OCI-LY7 (cell line): ENCODE measurements at places on chromosomes 12 and 14.

DNA sequence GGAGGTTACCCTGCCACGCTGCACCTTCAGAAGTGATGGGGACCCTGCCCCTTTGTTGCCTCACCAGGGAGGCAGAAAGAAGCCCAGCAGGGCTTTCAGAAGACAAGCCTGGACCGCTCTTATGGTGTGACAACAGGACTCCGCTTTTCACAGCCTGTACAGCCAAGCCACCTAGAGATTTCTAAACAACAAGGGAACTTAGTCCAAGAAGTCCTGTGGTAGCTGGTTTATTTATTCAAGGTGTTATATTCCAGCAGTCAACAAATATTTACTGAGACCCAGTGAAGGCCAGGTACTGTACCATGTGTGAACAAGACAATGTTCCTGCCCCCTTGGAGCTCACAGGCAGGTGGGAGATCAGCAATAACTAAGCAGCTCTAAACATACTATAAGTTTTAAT is 4.0 kb upstream of the TMEM229B start:
- no peak for DNase-seq

DNA sequence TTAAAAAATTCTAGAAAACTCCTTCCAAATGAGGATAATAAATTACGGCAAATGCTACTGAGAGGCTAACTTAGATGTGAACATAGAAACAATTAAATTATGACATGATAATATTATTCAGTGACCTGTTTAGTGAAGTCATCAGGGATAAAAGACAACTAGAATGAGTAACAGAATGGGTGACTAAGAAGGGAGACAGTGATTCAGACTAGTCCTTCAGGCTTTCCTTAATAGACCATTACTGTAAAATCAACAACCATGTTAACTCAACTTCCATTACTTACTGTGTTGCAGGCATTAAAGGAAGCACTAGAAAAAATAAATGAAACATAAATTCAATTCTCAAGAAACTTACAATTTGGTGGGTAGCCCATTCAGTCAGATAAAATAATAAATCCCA is 543.9 kb upstream of the LRFN5 start:
- DNase-seq: no peak

- no peak for DNase-seq
Observed at GRCh38 chr12:11719678-11720099, 70.2 kb downstream of the ETV6 start.

DNA sequence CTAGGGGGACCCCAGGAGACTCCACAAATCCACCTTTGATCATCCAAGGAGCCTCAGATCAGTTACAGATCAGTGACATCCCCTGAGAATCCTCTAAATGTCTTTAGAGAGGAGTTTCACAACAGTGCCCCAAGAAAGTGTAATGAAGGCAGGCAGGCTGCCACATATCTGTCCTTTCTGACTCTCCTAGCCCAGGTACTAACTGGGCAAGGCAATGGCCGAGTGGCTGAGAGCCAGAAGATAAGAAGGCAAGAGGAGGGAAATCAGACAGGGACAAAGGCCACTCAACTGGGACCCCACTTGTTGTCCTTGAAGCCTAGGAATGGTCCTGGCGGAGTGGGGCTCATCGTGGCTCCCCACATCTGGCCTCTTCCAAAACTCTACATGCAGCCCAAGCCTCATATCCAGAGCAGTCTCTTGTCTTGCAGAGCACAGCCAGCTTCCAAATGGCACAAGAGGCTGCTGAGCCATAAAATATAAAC is 11.6 kb downstream of the ACTN1 start:
- no peak for DNase-seq

- no peak for DNase-seq
Observed at GRCh38 chr14:68705741-68706283, 87.1 kb downstream of the ZFP36L1 start.

GRCh38 chr14:24891987-24892496 is 157.9 kb downstream of the STXBP6 start:
- DNase-seq: no peak

DNA sequence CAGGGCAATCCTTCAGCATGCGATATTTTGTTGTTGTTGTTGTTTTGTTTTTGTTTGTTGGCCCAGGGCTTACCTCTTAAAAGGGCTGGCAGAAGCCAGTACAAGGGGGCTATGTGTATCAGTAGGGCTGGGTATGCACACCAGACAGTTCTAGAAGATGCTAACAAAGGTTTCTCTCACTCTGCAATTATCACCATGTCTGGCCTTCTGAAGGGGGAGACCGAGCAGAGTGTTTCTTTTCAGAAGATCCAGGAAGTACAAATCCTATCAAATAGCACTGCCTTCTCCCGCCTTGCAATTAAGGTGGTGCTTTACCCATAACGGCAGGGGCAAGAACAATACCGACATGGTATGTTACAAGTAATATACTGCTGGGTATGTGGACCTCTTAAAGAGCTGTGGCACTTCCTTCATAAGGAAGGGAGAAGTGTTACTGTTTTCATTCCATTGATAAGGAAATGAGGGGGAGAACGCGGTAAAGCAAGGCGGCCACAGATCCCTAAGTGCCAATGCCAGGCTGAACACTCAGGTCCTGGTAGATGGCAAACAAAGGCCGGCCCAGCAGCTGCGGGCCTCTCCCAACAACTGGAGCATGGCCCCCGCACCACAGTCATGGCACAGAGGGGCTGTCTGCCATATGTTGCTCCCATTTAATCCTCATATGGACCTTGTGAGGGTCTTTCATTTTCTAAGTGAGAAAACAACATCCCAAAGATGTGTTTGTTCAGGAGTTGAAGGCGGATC is 19.2 kb upstream of the CACNA2D4 start:
- DNase-seq: no peak

- peak; percentile 9 for DNase-seq
Observed at GRCh38 chr12:92757597-92758121, 54.9 kb downstream of the PLEKHG7 start.

DNA sequence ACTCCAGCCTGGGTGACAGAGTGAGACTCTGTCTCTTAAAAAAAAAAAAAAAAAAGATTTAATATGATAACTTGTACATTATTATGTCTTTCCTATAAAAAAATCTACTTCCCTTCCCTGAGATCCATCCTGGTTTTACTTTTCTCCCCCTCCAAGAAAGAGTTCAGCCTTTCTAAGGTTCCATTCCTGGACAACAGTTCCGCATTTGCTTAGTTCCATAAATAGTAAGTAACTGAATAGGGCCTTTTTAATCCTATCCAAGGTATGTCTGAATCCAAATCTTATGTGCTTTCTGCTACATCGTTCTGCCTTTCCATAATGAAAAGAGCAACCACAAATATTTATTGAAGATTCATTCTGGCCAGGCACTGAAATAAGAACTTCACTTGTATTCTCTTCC is 187.8 kb downstream of the DACT1 start:
- no peak for DNase-seq

- no peak for DNase-seq
Observed at GRCh38 chr14:71148627-71149026, 241.4 kb downstream of the PCNX1 start.

GRCh38 chr14:22412926-22413411 is 176.1 kb downstream of the DAD1 start:
- DNase-seq: no peak

DNA sequence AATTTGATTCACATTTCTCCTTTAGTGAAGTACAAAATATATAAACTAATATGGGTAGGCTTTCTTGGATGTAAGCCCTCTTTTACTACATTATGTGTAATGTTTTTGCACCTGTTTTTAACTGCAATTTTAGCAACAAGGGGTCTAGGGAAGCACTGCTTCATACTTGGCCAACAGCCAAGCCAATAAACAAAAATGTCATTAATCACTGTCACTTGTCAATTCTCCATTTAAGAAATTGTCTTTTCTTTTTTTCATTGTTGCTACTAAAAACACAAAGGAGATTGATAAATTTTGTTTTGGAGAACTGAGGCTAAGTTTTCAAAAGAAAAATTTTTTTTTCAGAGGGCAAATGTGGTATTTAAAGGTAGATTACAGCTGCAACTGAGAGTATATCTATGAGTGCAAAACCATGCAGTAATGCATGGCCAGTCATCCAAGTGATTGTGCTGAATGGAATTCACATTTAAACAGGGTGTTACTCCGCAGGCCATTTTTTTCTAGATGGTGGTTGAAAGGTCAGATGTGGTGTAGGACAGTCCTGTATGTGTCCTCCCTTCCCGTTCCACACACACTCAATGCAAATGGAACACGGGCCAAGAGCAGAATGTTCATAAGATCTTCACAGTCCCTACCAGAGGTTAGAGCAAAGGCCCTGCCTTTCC is 503.0 kb upstream of the LMO3 start:
- DNase-seq: peak; percentile 91

DNA sequence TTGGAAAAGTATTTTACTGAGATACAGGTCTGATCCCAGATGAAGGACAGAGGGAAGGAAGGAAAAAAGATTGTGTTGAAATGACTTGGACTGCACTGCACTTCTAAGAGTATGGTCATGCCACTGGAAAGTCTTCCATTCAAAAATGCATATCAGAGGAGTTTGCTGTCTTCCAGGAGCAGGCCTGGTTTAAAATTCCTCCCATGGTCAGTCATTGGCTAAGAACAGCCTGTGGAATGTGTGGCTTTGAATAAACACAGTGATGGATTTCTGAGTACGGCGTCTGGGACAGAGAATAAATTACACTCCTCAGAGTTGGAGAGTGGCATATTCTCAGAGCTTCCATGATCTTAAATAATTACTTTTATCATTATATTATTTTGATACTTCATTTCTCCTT is 245.8 kb upstream of the PDZRN4 start:
- DNase-seq: no peak

DNA sequence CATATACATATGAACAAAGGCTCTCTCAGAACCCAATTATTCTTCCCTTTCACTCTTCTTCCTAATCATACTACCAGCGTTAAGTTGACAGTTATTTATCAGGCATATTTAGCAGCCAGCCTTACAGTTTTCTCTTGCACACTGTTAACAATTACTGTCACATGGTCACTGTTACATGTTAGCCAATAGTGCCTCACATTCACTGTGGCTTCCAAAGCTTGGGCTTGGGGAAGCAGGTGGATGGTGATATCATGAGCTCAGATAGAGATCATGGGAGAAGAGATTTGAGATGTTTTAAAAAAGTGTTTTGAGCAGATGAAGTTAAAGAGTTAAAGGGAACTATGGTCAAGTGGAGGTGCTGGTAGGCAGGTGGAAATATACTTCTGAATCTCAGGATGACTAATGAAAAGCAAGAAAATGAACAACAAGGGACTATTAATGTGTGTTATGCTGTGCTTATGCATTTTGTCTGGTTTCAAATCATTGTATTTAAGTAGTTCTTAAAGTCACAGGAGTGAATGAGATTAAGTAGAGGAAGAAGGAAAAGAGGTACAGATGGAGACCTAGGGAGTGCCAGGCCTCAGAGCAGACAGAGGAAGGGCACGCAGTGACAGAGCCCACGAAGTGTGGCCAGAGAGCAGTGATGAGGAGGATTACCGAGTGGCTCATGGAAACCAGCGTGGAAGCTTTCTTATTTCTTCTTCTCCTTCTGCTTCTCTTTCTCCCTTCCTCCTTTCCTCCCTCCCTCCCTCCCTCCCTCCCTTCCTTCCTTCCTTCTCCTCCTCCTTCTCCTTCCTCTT is 39.6 kb downstream of the BICD1 start:
- no peak for DNase-seq

- DNase-seq: peak; percentile 45
Observed at GRCh38 chr14:35046751-35047536, 872 bp downstream of the FAM177A1 start.

- no peak for DNase-seq
Observed at GRCh38 chr14:51870606-51871005, 10.2 kb downstream of the GNG2 start.

DNA sequence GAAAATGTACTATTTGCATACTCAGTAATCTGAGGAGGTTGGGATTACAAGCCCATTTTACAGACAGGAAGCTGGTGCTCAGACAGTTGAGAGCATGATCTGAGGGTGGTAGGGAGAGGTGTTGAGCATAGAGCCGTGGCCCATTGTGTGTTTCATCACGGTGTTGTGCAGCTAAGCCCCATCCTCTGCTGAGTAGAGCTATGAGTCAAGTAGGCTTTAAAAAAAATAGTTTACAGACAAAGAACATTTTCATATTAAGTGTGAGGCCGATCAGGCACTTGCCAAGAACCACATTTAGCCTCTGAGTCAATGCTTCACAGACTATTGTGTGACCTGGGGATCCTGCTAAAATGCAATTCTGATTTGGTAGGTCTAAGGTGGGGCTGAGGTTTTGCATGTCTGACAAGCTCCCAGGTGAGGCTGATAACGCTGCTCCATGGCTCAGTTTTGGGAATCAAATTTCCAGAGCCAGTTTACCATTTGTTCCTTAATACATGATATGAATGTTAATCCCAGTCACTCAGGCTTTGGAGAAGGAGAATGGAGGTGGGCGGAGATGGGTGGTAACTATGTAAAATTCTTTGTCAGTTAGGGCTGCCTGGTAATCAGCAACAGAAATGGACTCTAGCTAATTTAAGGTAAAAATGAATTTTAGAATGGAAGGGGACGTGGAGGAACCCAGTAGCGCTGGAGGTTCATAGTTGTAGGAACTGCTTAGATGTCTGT is 22.2 kb downstream of the ZNF664 start:
- peak; percentile 16 for DNase-seq

DNA sequence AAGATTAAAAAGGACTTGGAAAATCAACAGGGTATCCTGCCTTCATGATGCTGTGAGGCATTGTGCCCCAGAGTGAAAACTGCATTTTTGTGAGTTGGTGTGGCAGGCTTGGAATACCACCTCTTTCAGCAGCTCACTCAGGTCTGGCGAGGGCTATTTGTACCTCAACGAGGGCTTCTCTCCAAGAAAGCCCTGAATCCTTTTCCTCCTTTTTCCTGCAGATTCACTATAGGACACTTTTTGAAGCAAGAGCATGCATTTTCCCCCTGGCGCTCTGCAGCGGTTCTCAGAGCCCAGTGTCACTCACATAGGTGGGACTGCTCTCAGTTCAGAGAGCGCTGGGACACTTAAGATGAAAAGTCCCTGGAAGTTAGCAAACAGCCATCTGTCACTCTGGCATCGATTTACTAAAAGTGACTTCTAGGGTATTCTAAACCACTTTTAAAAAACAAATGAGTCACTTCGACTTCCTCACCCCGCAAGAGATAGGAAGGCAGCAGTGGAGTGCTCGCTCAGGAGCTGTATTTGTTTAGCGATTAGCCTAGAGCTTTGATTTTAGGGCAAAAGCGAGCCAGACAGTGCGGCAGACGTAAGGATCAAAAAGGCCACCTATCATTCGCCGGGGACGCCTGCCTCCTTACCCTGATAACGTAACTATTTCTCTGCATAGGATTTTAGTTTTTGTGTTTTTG is 782 bp upstream of the LGR5 start:
- no peak for DNase-seq

GRCh38 chr12:67088401-67089118 is 180.6 kb upstream of the CAND1 start:
- no peak for DNase-seq

DNA sequence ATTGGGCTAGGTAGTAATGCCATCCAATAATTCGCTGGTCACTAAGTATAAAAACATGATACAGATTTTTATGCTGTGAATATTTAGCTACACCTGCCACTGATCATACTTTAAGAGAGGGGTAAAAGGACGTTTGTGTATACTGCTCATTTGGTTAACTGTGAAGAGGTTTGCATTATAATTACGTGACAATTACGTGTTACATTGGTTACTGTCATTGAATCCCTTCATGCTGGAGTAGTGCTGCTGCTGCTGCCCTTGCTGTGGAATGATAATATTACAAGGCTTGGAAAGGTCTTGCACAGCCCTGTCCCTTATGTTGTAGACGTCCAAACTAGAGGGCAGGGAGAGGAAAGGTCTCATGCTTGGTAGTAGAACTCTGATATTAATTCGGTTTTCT is 312.2 kb upstream of the ATP2B1 start:
- no peak for DNase-seq
